Stimulated activated naive CD4-positive, alpha-beta T cell (primary cell): ENCODE measurements at places on chromosomes 13 and 19.

DNA sequence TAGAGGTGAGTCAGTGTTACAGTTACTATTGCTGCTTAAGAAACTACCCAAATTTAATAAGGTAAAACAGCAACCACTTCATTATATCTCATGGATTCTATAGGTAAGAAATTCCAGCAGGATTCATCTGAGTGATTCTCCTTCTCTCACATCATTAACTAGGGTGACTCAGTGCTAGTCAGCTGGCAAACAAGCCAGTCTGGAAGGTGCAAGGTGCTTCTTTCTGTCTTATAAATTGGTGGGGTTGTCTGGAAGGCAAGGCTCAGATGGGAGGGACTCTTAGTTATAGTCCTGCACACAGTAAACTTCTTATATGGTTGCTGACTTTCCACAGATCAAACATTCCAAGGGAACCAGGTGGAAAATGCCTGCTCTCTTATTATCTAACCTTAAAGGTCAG lies 484.5 kb downstream of the GPC5 start:
- no peak for DNase-seq

DNA sequence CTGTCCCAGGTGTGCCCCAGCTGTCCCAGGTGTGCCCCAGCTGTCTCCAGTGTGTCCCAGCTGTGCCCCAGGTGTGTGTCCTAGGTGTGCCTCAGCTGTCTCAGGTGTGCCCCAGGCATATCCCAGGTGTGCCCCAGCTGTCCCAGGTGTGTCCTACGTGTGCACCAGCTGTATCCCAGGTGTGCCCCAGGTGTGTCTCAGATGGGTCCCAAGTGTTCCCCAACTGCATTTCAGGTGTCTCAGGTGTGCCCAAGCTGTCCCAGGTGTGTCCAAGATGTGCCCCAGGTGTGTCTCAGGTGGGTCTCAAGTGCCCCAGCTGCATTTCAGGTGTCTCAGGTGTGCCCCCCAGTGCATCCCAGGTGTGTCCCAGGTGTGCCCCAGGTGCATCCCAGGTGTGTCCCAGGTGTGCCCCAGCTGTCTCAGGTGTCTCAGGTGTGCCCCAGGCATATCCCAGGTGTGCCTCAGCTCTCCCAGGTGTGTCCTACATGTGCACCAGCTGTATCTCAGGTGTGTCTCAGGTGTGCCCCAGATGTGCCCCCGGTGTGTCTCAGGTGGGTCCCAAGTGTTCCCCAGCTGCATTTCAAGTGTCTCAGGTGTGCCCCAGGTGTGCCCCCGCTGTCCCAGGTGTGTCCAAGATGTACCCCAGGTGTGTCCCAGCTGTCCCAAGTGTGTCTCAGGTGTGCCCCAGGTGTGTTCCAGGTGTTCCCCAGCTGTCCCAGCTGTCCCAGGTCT lies 1.3 kb upstream of the GRK1 start:
- DNase-seq = no peak

GRCh38 chr13:111398715-111399299 lies 78.4 kb downstream of the TEX29 start:
- DNase-seq = no peak

DNA sequence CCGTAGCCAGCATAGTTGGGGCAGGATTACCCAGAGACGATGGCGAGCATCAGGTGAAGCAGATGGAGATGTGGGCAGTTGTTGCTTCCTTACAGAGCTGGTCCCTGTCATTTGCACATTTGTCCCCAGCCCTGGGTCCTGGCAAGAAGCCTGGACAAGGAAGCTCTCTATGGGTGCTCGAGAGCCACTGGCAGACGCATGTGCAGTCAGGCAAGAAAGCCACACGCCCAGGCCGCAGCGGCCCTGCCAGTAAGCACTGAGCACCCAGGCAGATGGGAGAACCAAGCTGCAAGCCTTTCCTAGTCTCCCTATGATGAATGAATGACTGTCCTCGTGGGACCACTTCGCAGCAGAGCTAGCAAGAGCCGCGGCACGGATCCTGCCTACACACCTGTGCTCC lies 182.8 kb downstream of the FOXO1 start:
- DNase-seq = no peak

DNA sequence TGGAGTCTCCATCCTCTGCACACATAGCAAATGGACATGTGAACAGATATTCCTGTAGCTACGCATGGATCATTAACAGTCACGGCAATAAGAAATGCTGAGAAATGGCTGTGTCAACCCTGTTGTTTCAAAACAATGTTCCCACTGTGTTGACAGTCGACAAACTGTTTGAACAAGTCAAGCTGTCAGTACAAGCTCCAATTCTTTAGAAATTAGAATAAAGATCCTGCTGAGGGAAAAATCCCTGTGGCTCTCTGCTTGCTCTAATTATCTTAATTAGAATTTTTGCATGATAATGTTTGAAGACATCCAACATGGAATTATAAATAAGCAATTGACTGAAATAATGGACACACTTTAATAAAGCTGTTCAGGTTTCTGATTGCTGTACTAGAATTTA lies 37.9 kb upstream of the CPB2 start:
- no peak for DNase-seq

DNA sequence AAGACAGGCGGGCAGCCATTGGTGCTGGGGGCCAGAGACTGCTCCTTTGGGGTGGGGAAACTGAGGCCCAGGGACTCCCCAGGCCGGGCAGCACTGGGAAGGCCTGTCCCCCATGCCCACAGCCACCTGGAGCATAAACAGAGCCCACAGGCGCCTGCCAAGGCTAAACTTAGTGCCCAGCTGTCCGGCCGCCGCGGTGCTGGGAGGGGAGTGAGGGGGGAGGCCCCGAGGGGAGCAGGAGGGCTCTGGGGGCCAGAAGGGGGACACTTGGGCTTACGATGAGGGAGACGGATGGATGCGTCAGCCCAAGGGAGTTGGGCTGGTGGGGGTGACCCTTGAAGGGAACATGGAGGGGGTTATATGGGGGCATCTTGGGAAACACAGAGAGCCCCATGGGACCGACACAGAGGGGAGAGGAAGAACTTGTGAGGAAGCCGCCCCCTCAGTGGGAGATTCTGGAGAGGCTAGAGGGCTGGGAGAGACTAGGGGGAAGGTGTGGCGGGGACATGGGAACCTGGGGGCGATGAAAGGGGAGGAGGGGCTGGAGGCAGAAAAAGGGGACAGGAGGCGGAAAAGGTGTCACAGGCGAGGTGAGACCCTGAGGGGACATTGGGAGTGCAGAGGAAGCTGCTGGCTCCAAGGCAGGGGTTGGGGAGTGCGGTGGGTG lies 2.2 kb downstream of the CERS1 start:
- DNase-seq = no peak

DNA sequence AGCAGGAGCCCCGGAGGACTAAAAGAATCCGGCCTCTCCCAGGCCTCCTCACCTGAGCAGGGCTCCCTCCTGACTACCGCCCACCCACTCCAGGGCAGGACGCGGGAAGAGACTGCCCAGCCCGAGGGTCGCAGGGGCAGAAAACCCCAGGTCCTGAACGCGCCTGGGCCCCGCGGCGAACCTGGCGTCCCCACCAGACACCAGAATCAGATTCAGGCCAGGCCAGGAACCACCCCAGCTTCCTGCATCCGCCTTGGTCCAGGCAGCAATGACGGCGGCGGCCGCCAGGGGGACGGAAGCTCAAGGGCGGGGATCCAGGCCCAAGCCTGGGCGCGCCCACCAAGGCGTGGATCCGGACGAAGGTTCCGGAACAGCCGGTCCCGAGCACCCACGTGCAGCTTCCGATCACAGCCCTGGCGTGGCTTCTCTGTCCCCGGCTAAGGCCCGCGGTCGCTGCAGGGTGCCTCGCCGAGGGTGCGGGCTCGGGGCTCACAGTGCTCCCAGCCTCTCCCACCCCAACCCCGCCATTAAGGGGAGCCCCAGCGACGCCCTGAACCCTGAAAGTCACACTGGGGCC lies 3.6 kb downstream of the LGALS7 start:
- DNase-seq = peak; percentile 73

DNA sequence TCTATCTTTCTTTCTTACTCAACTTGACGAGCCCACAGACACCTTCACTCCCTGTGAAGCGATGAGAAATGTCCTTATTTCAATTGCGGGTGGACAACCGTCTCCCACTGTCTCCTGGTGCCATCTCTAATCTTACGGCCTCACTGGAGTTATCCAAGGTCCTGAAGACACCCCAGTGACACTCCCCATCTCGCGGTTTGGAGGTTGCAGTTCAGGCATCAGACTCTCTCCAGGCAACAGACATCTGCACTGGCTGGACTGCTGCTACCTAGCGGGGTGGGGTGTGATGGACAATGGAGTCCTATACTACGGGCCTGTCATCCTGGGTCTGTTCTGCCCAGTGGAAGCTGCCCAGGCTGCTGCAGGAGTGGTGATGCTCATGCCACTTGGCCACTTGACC lies 18.3 kb upstream of the IRS2 start:
- no peak for DNase-seq

GRCh38 chr19:44876930-44877535 lies 14.0 kb upstream of the TOMM40 start:
- no peak for DNase-seq

DNA sequence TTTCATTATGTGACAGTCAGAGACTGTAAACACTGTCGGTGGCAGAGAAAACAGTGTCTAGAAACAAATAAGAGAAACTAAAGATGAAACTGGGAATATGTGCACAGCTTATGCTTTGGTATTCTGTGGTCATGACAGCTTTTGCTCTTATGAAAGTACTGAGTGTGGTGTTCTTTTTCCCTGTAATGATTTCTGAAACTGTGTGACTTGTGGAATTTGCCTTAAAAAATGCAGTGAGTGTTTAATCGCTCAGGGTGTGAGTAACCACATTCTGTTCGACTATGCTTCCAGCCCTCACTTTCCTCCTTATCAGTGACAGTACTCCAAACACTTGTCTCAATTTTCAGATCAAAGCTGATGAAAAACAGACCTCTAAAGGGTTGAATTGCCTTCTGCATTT lies 66.9 kb upstream of the DIAPH3 start:
- DNase-seq = no peak

DNA sequence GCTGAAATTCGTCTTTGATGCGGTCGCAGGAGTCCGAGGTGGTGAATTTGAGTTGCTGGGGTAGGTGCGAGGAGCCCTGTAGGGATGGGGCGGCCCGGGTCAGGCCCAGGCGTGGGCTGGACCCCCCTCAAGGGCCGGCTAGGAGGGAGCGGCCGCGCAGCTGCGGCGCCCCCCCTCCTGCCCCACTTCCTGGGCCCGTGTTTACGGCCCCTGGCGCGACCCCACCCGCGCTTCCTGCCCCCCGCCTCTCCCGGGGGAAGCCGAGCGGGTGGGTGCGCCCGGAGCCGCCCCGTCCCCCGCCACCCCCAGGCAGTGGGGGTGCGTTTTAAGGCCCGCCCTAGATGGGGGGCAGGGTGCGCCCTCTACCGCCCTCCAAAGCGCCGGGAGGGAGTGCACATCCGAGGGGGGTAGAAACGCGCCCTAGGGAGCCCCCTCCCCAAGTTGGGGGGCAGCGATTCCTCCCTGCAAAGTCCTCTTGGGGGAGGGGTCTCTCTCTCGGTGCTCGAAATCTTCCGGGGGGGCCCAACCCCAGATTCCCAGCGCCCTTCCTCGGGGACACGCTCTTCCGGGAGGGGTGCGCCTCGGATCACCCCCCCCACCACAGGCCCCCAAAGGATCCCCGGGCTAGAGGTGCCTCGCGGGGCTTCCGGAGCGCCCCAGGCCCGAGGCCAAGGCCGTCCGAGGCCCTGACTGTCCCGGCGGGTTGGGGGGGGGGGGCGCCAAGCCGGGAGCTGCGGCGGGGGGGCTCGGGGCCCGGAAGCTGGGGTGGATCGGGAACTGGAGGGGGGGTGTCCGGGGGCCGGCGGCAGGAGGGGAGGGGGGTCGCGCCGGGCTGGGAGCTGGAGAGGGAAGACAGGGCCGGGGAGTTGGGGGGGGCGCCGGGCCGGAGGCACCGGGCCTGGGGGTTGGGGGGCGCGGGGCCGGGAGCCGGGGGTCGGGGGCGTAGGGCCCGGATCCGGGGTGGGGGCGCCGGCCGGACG lies 823 bp downstream of the TLE5 start:
- DNase-seq = peak; percentile 63

- no peak for DNase-seq
Observed at GRCh38 chr19:49022116-49022515, 2.0 kb downstream of the CGB3 start.

GRCh38 chr13:75550159-75550567 lies 572 bp downstream of the UCHL3 start:
- no peak for DNase-seq

GRCh38 chr13:104404325-104404724 lies 1338.1 kb upstream of the SLC10A2 start:
- DNase-seq = no peak

DNA sequence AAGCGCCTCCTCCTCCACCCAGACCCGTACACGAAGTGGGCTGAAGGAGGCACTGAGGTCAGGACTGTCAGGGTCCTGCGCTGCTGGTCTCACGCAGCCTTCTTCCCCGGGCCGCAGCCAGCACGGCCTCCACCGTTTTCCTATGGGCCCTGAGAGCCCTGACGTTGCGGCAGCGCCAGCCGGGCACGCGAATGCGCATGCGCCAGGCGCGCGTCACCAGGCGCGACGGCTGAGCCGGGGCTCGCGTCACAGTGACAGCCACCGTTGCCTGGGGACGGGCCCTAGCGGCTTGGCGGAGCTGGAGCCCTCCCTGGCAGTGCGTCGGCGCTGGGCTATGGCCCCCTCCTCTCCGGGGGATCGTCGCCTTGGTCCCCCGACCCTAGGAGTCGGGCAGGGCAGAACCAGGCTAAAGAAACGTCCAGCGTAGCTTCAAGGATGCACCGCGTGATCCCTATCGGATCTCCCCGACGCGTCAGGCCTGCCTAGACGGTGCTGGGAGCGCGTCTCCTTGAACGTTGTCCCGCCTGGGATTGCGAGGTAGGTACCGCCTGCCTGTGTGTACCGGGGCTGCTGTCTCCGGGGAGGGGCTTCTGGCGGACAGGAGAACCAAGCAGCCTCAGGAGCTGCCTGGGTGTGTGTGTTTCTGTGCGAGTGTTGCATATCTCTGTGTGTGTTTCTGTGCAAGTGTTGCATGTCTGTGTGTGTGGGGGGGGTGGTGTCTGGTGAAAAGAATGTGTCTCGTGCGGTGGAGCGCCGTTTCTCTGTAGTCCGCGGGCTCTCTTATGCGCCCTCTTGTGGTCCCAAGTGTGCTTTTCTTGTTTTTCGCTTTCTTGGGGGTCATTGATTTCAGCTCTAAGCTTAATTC lies 43.2 kb downstream of the ZNF571 start:
- DNase-seq = no peak

- DNase-seq = no peak
Observed at GRCh38 chr13:53191091-53191490, 162.5 kb downstream of the OLFM4 start.

DNA sequence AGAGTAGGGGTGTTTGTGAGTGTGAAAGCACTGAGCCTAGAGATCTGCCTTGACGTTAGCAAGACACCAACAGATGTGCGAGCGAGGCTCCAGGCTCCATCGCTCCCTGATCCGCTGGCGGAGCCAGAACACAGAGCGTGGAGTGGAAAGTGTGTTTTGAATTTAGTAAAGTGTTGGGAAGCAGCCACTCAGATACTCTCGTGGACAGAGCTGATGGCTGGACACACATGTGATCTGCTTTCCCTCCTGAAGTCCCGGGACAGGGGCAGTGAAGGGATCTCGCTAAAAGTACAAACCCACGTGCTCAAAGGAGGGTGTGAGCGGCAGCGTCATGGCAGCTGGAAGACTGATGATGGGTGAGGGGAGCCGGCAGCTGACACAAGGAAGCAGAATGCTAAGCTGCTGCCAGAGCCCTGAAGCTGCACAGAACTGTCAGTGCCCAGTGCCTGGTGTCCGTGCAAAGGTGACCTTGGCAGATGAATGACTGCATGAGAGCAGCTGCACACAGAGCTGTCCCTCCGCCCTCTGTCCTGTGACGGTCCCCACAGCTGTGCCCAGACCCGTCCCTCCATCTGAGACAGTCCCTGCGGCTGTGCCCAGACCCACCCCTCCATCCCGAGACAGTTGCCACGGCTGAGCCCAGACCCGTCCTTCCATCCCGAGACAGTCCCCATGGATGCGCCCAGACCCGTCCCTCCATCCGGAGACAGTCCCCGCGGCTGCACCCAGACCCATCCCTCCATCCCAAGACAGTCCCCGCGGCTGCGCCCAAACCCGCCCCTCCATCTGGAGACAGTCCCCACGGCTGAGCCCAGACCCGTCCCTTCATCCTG lies 29.6 kb upstream of the TMEM255B start:
- DNase-seq = no peak
